ENCODE measurements at places on chromosomes 13 and 19.

DNA sequence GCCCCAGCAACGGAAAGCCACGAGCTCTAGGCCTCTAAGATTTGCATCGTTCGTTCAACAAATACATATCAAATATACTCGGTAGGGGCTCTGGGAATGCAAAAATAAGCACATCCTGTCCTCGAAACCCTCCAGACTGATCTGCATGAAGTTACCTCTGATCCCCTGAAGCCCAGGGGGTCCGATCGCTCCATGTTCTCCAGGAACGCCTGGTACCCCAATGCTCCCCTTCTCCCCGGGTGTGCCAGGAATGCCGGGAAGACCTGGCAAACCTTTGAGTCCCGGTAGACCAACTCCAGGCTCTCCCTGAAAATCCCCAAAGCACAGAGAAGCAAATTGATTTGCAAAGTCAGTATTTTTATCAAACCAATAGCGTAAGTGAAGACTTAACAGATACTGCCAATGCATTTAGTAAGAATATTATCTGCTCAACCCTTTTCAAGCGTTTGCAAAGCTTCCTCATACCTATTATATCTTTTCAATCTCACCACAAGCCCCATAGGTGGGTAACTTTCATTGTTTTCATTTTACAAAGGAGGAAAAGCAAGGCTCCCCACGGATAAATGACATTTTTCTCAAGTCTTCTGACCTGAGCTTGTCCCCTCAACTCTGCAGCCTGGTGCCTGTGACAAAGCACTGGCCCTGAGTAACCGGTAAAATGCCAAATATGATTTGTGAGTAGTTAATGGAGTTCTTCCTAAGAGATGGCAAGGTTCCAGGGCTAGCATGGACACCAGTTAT is 127.7 kb downstream of the COL4A1 start:
- DNase-seq, result no peak

DNA sequence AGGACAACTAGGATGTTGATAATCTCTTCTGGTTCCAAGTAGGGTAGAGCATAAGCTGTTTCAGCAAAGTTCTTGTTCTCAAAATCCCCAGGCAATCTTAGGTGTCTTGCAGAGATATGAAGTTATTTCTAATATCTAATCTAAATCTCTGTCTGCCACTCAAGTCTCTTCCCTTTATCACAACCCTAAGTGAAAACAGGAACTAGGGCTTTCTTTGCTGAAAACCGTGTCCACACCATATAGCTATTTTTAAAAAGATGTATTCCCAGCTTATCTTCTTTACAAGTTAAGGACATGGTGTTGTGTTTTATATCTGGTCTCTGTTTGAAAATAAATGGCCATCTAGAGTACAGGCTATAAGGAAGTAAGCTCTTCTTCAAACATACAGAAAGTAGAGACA is 11.3 kb upstream of the RNASEH2B start:
- DNase-seq, result no peak

DNA sequence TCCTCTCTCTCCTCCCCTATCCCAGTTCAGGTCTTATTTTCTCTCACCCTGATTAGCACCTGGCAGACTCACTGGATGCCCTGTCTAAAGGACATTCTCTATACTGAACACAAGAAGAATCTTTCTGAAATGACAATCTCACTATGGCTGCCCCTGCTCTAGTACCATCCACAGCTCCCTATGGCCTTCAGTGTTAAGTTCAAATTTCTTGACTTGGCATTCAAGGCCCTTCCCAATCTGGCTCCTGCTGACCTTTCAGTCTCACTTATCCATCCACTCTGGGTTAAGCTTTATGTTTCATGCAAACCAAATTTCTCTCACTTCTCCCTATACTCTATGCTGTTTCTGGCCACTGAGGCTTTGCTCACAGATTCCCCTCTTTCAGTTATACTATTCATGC is 34.2 kb downstream of the MBD3L1 start:
- no peak for DNase-seq

DNA sequence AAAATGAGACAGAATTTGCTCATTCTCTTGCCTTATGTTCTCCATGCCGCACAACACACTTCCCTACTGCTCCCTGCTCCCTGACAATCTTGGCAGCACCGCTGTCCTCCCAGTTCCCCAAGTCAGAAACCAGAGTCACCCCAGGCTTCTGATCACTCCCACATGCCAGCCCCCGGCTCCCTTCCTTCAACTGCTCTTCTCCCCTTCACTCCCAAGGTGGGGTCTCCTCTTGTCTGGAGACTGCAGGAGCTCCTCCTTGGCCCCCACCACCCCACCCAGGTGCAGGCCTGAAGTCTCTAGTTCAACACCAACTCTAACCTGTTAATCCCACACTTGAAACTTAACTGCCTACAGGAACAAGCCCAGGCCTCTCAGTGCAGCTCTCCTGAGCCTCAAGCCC is 16.8 kb upstream of the AKAP8 start:
- DNase-seq, result no peak

- no peak for DNase-seq
Measured at GRCh38 chr13:110377178-110377825, 70.2 kb downstream of the COL4A2 start.

DNA sequence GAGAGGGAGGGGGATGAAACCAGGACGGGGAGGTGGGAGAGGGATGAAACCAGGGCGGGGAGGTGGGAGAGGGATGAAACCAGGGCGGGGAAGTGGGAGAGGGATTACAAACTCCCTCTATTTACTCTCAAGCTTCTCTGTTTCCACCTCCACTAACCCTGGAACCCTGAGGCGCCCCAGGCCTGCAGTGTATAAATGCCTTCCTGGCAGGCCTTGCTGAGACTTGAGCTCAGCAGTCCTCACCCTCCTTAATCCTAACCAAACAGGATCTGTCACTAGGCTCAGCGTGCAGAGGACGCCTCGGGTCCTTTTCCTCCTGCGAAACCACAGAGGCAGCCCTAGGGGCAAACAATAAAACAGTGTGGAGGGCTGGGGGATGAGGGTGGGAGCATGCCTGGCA is 32.1 kb upstream of the OR1M1 start:
- no peak for DNase-seq

GRCh38 chr13:75050419-75051046 is 431.4 kb downstream of the TBC1D4 start:
- no peak for DNase-seq

DNA sequence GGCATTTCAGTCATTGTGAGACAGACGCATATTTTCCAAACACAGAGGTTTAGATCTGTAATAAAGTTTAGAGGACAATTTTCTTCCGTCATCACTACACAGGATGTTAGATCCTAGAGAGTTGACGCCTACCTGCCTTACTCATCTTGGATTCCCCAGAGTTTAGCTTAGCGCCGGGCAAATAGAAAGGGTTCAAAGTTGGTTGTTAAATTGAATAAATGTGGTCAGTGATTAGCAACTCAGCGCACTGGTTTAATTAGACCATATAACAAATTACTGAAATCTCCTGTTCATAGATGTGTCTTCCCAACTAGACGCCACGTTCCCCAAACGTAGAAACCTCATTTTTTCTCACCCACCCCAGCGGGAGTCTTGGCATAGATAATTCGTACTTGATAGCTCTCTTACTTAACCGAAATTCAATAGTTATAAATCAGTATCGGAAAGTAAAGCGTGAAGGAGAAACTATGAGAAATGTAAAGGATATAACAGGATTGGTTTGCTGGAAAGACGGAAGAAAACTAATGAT is 726 bp upstream of the UFM1 start:
- peak; percentile 8 for DNase-seq

DNA sequence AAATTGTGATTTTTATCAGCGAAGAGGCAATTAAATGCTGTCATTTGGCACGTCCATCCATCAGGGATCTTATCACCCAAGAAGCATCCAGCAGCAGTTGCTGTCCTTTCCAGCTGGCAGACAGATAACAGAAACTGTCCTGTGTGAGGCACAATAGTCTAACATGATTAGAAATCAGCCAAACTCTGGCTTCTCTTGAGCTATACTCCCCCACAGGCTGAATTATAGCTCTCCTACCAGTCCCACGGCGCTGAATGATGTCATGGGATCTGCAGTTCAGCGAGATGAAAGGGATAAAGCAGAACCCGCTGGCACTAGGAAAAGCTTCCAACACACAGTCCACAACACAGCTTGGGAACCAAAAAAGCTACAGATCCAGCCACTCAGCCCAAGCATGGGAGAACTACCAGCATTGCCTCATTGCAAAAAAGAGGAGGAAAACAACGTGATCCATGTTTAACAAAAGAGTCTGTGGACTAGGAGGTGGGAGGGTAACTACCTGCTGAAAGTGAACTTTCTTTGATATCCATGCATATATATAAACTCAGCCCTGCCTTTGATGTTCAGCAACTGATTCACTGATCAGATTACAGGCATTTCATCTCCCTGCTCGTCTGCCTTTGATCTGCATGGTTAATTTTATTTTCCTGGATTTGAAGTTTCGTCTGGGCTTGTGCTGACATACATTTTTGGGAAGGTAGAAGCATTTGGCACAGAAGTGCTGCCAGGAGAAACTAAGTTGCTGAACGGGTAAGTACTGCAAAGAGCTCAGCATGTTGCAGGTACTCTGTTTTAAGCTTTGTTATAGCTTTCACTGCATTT is at the start of gene TNFRSF19:
TSS of gene TNFRSF19 (plus strand) at position 314 of the 822 bp plus-strand sequence. CDS start 19,772 bp downstream, outside the sequence.
- DNase-seq, result no peak

GRCh38 chr19:55528030-55528803 is 8.7 kb downstream of the SBK2 start:
- DNase-seq, result no peak

GRCh38 chr19:55549500-55550320 is 4.4 kb upstream of the SBK3 start:
- no peak for DNase-seq

DNA sequence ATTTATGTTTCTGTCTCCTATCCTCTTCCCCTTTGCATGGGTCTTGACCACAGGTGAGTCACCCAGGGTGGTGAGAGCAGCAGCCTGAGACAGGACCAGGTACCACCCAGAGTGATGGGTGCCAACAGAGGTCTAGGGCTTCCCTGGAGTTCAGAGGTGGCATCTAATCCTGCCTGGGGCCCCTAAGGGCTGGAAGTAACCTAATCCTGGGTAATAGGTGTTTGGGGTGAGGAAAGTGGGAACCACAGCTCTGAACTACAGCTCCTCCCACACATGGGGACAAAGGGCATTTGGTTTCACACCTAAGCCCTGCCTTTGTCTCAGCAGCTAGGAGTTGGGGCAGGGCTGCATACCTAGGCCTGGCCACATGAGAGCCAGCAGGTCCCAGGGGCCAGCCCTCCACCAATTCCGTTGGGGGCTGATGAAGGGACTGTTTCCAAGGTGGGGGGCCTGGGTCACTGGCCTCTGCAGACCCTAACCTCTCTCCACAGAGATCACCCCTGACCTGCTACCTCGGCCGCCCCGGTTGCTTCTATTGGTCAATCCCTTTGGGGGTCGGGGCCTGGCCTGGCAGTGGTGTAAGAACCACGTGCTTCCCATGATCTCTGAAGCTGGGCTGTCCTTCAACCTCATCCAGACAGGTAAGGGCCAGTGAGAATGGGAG is 8.0 kb downstream of the SPHK2 start:
- no peak for DNase-seq

DNA sequence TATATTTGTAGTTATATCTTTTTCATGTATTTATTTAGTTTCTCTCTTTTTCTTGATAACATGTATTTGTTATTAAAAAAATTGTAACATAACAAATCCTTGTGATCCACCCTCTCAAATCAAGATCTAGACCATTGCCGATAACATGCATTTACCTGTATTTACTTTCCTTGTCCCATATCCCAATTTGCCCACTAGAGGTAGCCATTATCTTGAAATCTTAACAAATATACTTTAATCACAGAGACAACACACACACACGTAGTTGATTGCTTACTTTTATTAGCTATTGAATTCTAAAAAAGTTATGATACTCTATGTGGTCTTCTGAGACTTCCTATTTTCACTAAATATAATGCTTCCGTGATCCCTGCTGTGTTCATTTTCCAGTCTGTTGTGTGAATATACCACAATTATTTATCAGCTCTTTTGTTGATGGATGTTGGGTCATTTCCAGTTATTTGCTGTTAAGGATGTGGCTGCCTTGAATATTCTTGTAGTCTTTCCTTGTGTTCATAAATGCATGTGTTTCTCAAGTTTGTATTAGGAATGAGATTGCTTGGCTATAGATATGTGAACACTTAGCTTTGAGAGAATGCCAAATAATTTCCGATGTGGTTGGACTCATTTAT is 31.3 kb upstream of the ZMYM2 start:
- DNase-seq, result no peak

DNA sequence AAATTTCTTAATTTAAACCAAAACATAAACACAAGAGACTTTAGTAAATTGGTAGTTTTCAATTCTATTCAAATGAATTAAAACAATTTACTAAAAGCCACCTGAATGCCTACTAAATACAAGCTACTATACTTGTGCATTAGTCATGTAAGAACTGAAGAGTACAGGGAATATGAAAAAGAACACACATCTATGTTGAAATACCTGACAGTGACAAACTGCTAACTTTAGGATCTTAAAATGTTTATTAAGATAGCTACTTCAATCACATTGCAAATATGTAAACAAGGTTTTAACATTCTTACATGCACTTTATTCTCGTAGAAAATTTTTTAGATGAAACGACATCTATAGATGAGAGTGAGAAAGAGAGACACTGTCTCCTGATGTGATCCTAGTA is 4.1 kb downstream of the SPRYD7 start:
- no peak for DNase-seq

- DNase-seq, result no peak
Measured at GRCh38 chr13:99027661-99028425, 50.0 kb upstream of the DOCK9 start.

DNA sequence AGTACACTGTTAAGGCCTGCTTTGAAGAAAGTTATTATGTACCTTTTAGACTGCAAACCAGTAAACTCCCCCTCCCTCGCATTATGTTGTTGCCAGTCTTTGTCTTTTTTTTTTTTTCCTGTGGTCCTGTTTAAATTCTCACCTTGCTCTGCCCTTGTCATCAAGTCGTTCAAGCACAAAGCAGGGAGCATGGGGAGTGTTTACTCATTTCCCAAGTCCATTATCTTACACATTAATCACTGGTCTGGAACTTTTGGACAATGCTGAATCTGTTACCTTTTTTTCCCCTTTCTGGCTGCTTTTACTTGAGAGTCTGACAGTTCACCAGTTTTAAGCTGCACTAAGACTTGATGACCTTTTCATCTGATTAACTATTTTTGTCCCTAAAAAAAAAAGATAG is 108.2 kb downstream of the DACH1 start:
- DNase-seq, result no peak

- DNase-seq, result no peak
Measured at GRCh38 chr13:85408415-85408814, 390.8 kb downstream of the SLITRK6 start.

DNA sequence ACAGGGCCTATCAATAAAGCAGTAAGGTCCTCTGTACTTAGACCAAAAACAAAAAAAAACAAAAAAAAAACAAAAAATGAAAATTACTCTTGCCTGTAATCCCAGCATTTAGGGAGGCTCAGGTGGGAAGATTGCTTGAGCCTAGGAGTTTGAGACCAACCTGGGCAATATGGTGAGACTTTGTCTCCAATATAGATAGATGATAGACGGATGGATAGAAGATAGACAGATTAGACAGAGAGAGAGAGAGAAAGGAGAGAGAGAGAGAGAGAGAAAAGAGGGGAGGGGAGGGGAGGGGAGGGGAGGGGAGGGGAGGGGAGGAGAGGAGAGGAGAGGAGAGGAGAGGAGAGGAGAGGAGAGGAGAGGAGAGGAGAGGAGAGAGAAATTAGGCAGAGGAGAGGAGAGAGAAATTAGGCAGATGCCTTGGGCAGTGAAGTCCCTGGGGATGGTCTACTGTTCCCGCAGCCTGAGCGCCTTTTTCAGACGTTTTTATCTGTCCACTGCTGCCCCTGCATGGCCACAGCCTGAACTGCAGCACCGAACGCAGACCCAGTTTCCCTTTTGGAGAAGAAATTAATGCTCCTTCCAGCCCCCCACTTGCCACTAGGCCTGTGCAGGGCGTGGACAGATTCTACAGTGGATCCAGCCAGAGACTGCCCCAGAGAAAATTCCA is 9.8 kb upstream of the ZNF627 start:
- peak; percentile 70 for DNase-seq

Measured in activated T-helper 1 cell treated with anti-CD3 and anti-CD28 coated beads, Interleukin-12 subunit alpha, Interleukin-12 subunit beta, Interleukin-2, Interleukin-4 antibody, amounts not matched to agents 30 ng/mL and 10 ng/mL and 1 ng/mL, durations not matched to agents 14 hours and 24 hours and 36 hours (primary cell).